NCI-H2029 (cell line): ENCODE measurements at places on chromosomes 16 and 17.

GRCh38 chr17:58325976-58326468, 2.6 kb downstream of the TSPOAP1 start:
- DNase-seq, result no peak

- DNase-seq, result no peak
These were observed 13.0 kb downstream of the VEZF1 start for GRCh38 chr17:57975044-57975443.

- DNase-seq, result no peak
These were observed 9.6 kb downstream of the SDK2 start for GRCh38 chr17:73634629-73635028.

- DNase-seq, result no peak
These were observed 89.0 kb upstream of the CDH5 start for GRCh38 chr16:66277311-66278070.

DNA sequence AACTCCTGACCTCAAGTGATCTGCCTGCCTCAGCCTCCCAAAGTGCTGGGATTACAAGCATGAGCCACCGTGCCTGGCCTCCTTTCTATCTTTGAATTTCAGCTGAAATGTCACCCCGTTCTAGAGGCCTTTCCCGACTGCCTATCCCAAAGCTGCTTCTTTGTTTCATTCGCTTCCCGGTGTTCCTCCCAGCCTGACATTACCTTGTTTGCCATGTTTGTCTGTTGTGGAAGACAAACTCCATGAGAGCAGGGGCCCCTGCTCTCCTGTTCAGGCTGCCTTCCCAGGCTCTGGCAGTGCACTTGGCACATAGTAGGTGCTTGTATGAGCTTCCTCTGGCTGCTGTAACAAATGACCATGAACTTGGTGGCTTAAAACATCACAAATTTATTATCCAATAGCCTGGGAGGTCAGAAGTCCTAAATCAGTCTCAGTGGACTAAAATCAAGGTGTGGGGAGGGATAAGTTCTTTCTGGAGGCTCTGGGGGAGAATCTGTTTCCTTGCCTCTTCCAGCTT, 2.6 kb upstream of the CCL22 start:
- DNase-seq, result no peak

- no peak for DNase-seq
These were observed 74.7 kb upstream of the CDH5 start for GRCh38 chr16:66291833-66292232.

- no peak for DNase-seq
These were observed 10.4 kb downstream of the RPUSD1 start for GRCh38 chr16:777826-778225.

GRCh38 chr17:60641810-60642220, 35.8 kb upstream of the BCAS3 start:
- peak; percentile 76 for DNase-seq

GRCh38 chr16:11964761-11965551, at the start of gene TNFRSF17:
Gene TNFRSF17 (plus strand): TSS chr16:11965210. CDS start chr16:11965325, 115 bp downstream.
- DNase-seq, result no peak

DNA sequence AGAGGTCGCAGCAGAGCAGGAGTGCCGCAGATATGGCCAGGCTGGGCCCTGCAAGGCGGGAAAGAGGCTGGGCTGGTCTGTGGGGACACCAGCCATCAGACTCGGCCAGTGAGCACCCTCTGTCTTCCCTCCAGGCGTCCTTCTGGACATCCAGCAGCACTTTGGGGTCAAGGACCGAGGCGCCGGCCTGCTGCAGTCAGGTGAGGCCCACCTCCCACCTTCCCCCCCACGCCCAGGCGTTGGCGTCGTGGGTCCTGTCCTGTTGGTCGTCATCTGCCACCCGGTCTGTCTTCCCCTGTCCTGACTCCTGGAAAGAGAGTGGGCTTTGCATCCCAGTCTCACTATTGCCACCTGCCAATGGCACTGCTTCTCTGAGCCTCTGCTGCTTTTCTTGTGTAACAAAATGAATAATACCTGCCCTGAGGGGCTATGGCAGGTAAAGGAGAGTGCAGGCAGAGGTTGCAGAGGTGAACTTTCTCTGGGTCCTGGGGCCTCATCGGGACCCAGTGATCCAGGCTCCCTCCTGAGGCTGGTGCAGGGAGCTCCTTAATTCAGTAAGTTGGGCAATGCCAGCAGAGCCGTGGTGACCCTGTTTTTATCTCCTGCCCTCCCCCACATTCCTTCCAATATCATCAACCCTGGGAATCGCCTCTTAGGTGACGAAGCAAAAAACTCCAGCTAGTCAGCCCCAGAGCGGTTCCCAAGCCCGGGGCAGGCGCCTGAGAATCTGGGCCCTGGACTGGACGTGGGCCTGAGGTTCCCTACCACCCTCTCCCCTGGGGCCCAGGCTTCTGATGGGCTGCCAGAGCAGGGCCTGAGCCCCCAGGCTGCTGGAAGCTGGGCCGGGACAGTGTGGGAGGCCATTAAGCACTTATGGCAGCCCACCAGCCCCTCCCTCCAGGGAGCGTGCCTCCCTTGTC, 14.7 kb downstream of the SPNS2 start:
- no peak for DNase-seq

DNA sequence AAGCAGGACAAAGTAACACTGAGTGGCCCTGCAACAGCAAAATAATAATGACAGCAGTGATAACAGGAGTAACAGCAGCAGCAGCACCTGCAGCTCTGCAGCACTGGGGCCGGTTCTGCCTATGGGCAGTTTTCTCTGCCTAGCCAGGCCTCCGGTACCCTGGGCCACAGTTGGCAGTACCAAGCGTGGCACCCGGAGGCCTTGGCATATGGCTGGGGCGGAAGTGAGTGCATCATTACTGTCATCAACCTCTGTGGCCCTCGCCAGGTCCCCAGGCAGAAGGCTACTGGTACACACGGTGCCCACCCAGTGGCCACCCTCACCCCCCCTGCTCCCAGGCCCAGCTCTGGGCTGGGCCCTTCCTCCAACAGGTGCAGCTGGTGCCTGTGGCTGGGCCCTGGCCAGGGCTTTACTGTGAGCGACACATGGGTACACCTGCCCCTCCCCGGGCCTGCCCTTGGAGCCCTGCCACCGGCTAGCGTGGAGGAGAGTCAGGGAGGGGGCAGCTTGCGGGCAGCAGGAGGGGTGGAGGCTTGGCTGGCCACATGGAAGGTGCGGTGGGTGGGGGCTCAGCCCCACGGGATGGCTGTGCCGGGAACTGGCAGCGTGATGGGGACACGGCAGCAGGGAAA, 3.0 kb downstream of the KCNJ12 start:
- peak; percentile 70 for DNase-seq

GRCh38 chr16:9102379-9102778, 10.9 kb downstream of the HAPSTR1 start:
- no peak for DNase-seq

GRCh38 chr17:4998027-4998731, 429 bp downstream of the KIF1C start:
- no peak for DNase-seq

- DNase-seq, result no peak
These were observed 45.4 kb downstream of the BRCA1 start for GRCh38 chr17:43079641-43080302.

DNA sequence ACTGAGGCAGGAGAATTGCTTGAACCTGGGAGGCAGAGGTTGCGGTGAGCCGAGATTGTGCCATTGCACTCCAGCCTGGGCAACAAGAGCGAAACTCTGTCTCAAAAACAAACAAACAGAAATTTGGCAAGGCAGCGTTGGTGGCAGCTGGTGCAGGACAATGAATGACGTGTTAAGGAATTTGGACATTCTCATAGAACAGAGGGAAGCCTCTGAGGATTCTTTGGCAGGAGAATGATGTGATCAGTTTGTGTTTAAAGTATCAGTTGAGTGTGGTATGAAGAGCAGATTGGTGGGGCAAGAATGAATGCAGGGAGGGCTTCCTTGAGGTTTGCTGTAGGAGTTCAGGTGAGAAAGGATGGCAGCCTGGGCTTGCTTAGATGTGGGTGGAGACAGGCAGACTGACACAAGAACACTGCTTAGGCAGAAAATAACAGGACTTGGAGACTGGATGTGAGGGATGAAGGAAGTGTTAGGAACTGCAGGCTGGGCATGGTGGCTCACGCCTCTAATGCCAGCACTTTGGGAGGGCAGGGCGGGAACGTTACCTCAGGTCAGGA, 4.8 kb downstream of the CYB5D2 start:
- DNase-seq, result no peak

DNA sequence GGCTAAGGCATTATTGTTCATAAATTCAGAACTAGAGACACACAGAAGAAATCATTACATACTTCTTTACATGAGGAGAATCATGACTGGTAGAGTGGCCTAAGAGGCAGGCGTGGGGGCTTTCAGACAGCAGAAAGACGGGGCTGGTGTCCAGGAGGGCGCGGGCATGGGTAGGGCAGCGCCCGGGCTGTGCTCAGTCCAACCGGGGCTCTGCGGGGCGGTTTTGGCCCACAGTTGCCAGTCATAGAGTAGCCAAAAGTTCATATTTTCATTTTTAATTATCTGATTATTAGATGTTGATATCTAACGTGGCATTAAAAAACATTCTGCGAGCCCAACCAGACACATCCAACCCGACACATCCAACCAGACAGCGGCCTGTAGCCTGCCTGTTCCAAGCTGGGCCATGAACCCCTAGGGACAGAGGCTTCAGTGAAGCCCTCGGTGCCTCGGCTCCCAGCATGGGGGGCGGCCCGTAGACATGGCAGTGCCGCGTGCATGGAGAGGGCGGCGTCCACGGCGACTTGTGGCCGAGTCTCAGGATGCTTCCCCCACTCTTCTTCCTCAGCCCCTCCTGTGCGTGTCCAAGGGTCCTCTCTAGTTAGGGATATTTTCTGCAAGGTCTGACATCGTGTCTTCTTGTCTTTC, 162.4 kb upstream of the CHMP6 start:
- DNase-seq, result no peak

DNA sequence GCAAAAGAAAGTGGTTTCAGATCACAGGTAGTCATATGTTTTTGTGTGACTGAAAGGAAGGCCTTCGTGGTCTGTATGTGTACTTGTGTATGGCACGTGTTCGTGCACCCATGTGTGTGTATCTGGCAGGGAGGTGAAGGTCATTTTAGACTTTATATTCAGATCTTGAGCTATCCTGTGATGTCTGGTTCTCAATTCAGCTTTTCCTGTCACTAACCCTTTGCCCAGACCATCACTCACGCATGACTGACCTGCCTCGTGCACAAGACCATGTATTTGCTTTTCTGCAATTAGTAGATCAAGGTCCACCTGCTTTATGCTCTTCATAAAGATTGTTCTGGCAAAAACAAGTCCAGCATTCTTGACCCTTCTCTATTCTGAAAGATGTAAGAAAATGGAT, 139.7 kb upstream of the MAF start:
- no peak for DNase-seq

- DNase-seq, result no peak
These were observed 521 bp upstream of the G6PC3 start for GRCh38 chr17:44069974-44070454.

- DNase-seq, result peak; percentile 92
These were observed 8.1 kb upstream of the DNASE1 start for GRCh38 chr16:3646348-3646920.

- DNase-seq, result no peak
These were observed 149.1 kb downstream of the PRKCA start for GRCh38 chr17:66451188-66452149.

- DNase-seq, result no peak
These were observed 13.5 kb downstream of the GNAO1 start for GRCh38 chr16:56204816-56205215.

- DNase-seq, result no peak
These were observed 1.4 kb downstream of the SRSF2 start for GRCh38 chr17:76735586-76736348.

DNA sequence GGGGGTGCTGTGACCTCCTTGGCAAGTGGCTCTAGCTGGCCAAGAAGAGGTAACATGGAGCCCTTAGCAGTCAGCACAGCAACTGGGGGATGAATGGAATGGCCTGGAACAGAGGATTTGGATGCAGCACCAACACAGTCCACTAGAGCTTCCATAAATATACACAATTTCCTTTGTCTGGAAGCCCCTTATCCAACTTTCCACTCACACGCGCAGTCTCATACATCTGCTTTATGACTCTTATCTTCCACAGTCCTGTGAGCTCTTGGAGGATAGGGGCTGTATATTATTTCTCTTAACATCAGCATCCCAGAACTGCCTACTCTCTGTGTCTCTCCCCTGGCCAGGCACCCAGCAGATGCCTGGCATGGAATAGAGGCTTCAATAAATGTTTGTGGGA, 235.6 kb upstream of the MAF start:
- no peak for DNase-seq

DNA sequence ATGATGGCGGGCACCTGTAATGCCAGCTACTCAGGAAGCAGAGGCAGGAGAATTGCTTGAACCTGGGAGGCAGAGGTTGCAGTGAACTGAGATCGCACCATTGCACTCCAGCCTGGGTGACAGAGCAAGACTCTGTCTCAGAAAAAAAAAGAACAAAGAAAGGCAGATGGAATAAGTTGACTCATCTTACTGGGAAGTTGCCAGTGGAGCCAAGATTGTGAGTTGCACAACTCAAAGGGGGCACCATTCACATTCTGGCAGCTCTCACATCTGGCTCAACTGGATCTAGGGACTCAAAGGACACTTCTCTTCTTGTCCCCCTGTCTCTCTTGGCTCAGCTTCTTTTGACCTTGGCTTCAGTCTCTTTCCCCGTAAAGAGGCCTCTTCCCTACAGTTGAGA, 53.7 kb upstream of the ETV4 start:
- DNase-seq, result no peak

DNA sequence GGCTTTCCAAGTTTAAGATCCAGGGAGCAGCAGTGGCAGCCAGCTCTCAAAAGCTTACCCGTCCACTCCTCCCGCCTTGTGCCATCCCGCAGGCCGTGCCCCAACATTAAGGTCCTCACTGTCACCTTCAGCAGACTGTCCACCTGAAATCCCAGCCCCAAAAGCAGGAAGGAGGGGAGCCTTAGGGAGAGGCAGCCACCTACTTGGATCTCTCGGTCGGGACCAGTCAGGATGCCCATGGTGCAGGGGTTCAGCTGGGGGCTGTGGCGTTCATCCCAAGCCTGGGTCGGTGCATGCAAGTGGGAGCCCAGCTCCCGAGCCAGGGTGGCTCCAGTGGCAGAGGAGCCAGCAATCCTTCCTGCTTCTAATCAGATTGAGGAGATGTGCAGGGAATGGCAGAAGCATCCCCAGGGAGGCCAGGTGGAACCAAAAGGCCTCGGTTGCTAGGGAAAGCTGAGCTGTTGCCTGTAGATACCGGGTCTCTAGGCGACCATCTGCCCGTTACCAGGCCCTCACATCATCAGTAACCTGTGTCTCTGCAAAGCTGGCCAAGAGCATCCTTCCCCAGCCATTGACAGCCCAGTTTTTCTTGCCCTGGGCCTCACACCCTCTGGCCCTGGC, 24.6 kb downstream of the CNGB1 start:
- no peak for DNase-seq

- DNase-seq, result no peak
These were observed 44.1 kb upstream of the MYH10 start for GRCh38 chr17:8674344-8675305.

GRCh38 chr17:77959926-77960521, 1.5 kb downstream of the TNRC6C start:
- DNase-seq, result no peak

GRCh38 chr17:1074886-1075605, 78.1 kb downstream of the TIMM22 start:
- DNase-seq, result no peak

- no peak for DNase-seq
These were observed 17.3 kb upstream of the WSCD1 start for GRCh38 chr17:6052926-6053325.

- DNase-seq, result no peak
These were observed 38.3 kb upstream of the MAP3K14 start for GRCh38 chr17:45355087-45355486.
